GF-D8 (cell line): ENCODE measurements at places on chromosomes 7 and 10.

- no peak for DNase-seq
Measured at GRCh38 chr10:78292982-78293865, 259.6 kb downstream of the RPS24 start.

DNA sequence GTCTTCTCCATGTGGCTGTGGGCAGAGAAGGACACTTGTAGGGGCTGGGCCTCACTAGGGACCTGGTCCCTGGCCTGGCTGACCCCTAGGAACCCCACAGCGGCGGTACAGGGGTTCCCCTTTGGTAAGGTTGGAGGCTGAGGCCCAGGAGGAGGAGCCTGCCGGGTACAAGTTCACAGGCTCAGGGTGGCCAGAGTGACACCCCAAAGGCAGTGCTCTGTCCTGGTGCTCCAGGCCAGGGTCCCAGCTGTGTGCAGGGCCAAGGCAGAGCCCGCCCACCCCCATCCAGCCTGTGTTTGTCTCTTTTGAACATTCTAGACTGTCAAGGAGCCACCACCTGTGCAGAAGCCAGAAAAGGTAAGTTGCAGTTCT lies 23.3 kb downstream of the ANTXRL start:
- DNase-seq: no peak

DNA sequence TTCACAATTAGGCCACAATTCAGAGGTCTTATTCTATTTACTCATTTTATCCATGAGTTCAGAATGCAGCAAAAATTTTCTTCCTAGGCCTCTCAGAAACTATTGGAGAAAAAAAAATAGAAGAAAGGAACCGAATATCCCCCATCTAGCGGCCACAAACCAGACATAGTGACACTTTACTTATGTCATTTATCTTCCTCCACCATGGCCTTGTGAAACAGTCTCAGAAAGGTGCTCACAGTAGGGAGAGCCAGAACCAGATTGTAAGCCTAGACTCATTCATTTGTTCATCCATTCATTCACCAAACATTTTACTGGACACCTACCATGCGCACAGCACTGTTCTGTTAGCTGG lies 16.0 kb downstream of the CREB3L2 start:
- no peak for DNase-seq

DNA sequence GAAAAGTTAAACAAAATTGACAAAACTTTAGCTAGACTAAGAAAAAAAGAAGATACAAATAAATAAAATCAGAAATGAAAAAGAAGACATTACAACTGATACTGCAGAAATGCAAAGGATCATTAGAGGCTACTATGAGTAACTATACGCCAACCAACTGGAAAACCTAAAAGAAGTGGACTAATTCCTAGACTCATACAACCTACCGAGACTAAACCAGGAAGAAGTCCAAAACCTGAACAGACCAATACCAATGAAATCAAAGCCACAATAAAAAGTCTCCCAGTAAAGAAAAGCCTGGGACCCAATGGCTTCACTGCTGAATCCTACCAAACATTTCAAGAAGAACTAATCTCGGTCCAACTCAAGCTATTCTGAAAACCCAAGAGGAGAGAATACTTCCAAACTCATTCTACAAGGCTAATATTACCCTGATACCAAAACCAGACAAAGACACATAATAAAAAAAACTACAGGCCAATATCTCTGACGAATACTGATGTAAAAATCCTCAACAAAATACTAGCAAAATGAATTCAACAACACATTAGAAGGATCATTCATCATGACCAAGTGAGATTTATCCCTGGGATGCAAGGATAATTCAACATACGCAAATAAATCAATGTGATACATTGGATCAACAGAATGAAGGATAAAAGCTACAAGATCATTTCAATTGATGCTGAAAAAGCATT lies 20.3 kb downstream of the ELAPOR2 start:
- DNase-seq: no peak

DNA sequence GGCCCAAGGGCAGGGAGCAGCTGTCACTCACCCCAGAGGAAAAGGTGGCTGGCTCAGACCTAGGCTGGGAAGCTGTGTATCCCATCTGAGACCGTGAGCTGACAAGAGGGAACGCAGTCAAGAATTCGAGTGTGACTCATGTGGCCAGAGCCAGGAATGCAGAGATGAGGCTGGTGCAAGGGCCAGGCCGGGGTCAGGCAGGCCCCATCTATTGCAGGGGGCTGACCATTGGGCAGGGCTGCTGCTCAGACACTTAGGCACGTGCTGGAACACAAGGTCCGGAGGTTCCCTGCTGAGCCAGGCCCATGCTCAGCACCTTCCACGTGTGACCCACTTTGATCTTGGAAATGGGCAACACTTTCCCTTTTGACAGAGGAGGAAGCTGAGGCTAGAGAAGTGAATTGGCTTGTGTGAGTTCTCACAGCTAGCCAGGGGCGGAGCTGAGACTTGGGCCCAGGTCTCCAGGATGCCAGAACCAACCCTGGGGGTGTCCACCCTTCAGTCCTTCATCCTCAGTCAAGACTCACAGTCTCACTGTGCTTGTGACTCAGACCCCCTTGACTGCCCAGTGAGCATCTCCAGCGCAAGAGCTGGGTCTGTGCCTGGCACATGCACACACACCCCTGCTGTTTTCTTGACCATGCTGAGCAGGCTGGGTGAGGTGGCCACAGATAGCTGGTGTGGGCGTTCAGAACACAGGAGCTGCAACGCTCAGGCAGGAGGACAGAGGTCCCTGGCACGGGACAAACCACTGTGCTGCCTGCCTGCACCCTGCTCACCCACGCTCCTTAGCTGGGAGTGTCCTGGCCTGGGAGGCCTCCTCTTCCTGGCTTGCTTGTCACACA lies 47.6 kb upstream of the PPIF start:
- no peak for DNase-seq

DNA sequence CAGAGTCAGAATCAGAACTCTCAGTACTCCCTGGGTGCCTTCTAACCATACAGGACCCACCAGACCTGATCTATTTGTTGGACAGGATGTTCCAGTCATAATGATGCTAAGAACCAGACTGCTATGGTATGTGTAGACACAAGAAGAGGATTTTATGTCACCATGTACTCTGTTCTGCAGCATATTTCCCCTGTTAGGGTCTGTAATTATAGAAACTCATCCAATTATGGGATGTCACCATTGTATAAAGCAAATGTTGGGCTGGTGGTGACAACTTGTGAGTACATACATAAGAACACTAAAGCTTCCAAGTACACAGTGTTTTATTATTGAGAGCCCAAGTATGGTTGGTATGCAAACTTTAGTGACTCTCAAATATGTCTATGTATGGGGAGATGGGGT lies 67.1 kb upstream of the AGBL3 start:
- DNase-seq: no peak

DNA sequence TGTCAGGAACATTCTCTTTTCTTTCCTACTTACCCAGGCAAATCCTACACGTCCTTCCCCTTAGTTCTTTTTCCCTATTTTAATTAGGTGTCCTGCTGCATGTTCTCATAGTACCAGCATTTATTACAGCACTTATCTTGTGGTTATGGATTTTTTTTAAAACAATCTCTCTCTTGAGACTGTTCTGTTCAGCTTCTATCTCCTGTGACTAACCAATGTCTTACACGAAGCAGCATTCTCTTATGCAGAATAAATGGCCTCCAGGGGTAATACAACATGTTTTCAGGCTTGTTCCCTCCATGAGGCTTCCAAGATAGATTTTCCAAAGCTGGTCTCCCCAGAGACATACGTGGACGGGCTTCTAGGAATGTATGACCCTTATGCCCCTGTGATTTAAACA lies 1096.1 kb upstream of the CELF2 start:
- DNase-seq: no peak

DNA sequence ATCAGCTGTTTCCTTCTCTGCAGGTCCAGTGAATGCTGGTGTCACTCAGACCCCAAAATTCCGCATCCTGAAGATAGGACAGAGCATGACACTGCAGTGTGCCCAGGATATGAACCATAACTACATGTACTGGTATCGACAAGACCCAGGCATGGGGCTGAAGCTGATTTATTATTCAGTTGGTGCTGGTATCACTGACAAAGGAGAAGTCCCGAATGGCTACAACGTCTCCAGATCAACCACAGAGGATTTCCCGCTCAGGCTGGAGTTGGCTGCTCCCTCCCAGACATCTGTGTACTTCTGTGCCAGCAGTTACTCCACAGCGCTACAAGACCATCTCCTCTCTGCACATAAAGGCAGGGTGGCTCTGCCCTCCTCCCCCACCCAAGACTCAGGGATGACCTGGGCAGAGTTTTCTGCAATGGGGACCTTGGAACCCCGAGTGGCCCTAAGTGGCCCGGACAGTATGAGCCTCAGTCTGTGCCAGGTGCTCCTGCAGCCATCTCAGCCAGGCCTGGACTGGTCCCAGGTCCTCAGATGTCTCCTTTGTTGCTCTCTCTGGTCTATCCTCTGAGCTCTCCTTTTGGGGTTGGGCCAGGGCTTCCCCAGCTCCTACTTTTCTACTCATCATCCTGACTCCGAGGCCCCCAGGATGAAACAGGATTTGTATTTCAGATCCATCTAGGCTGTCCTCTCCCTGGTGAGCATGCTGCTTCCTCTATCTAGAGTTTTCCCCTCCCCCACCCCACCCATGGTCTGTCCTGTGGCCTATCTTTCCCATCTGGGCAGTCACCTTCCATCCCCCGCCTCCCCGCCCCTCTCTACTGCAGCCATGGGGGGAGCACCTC lies 212.1 kb upstream of the PRSS58 start:
- peak; percentile 36 for DNase-seq

DNA sequence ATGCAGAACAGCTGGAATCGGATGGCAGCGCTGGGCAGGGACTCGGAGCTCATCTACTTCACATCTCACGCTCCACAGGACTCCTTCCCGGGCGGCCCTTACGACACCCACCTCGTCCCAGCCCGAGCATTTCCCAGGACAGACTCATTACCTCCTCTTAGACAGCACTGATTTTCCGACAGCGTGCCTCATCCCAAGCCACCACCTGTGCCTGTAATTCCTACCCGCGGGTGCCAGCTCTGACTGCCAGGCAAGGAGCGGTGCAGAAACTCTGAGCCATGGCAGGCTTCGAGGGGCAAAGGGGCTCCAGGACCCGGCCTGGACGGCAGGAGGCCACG lies 25.6 kb downstream of the GPER1 start:
- DNase-seq: no peak

DNA sequence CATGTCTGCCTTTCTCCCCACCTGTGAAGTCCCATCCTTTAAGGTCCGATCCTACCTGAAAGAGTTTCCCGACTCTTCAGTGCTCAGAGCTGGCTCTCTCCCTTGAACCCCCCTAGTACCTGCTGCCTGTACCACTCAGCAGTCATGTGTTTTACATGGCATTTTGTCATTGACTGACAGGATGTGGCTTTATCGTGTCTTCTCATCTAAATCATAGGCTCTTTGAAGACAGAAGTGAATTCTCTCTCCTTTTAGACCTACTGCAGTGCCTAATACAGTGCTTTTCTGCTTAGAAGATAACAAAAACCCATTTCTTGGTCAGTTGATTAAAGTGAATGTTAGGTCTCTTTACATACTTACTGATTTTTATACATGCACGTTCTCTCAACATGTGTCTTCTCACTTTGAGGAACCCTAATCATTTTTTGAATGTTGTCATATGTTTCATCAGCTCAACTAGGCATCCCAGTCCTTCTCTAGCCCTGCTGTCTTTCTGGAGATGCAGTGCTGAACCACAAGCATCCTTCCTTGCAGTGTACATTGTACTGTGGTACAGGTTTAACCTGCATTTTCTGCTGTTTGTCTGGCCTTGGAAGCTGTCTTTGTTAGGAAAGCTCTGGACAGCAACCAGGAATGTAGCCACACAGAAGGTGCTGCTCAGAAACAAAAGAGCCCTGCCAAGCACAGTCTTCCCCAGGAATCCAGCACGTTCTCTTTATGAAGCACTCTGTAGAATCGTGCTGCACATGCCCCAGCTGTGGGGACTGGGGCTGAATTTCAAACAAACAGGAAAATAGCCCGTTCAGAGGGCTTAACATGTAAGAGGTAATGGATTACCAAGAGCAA lies 28.1 kb upstream of the LRRC4 start:
- DNase-seq: no peak

DNA sequence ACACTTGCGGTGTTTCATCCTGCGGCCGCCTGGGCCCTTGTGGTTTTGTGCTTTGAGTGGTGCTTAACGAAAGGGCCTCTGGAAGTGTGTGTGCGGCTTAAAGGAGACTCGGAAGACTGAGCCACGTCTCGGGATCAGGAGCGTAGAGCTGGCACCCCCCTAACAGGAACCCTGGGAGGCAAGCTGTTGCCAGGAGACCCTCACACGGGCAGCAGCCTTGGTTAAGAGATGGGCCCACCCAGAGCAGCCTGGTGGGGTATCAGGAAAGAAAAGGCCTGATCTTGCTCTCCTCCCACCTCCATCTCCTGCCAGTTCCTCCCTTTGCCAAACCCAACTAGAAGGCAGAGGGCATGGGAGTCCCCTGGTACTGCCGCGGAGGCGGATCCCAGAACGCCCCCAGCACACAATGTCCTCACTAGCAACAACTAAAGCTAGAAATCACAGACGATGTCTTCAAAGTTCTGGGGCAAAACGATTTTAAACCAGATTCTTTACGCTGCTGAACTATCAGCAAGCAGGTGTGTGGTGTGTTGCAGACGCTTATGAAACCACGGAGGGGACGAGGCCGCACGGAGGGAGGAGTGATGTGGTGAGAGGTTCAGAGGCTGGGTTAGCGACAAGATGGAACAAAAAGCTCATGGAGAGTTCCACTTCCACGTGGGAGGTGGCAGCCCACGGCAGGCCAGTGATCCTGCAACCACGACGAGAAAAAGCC lies 67.0 kb upstream of the INPP5A start:
- DNase-seq: no peak

- DNase-seq: no peak
Measured at GRCh38 chr10:56231436-56231835, 129.6 kb downstream of the ZWINT start.

DNA sequence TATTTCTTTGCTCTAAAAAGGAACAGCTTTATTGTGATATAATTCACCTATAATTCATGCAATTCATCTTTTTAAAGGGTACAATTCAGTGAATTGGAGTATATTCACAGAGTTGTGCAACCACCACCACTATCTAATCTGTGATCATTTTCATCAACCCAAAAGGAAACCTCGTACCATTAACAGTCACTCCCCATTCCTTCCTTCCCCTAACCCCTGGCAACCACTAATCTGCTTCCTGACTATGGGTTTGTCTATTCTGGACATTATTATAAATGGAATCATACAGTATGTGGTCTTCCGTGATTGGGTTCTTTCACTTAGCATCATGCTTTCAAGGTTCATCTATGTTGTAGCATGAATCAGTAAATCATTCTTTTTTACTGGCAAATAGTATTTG lies 52.3 kb downstream of the MKI67 start:
- DNase-seq: peak; percentile 61
